ENCODE measurements at places on chromosomes 12 and 14. TPM values are rescaled to one million over a fixed set of nuclear protein-coding genes. Genes with fewer than 3 reads are reported as not detected.

The ANHX gene
- total RNA-seq, result not detected

DNA sequence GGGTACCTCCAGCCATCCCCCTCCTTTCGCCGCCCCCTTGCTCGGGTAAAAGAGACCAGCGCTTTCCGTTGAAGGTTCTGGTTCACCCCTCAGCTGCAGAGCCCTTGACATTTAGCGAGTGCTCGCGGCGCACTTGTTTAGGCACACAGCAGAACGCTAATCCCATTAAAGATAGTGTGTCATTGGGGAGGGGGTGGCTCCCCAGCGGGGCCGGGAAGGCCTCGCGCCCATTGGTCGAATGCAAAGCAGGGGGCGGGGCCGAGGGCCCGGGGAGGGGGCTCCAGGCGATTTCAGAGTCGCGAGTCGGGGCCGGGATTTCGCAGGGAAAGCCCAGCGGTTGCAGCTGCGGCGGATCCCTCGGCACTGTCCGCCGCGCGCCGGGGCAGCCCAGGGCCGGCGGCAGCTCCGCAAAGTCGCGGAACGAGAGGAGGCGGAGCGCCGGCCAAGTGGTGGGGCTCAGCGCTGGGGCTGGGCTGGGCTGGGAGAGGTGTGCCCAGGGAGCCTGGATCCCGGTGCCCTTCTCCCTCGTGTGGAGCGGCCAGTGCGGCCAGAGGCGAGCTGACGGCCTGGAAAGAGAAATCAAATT, 122.9 kb downstream of the TSPAN9 start:
- H3K4me1 ChIP-seq, result peaks cover 24% of the 10 kb centered on the region
- H3K27ac ChIP-seq, result peak overlapping the region; percentile 53

DNA sequence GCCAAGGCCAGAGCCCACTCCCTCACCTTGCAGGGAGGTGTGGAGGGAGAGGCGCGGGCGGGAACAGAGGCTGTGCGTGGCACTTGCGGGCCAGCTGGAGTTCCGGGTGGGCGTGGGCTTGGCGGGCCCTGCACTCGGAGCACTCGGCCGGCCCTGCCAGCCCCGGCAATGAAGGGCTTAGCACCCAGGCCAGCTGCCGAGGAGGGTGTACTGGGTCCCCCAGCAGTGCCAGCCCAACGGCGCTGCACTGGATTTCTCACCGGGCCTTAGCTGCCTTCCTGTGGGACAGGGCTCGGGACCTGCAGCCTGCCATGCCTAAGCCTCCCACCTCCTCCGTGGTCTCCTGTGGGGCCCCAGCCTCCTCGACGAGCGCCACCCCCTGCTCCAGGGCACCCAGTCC, 107.5 kb downstream of the FAR2 start:
- no peak overlapping the region for H3K4me3 ChIP-seq
- H3K4me1 ChIP-seq, result no peaks in the 10 kb centered on the region
- no peak overlapping the region for H3K27ac ChIP-seq
- DNase-seq, result no peak

The TMEM233 gene
- total RNA-seq, result not detected

DNA sequence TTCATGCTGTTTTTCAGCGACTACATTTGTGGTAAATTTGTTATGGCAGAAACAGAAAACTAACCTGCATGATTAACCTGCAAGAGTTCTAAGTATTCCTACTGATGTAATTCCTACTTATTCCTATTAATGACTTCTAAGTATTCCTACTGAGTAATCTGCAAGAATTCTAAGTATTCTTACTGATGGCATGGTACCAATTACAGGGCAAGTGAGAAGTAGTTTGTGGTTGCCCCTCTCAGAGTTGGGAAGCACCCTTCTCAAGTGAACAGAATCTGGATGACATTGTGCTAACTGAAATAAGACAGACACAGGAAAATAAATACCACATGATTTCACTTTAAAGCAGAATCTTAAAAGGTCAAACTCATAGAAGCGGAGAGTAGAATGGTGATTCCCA, 100.9 kb upstream of the CPNE8 start:
- H3K27ac ChIP-seq, result no peak overlapping the region
- no peaks in the 10 kb centered on the region for H3K4me1 ChIP-seq
- H3K27me3 ChIP-seq, result no peaks in the 10 kb centered on the region
- H3K36me3 ChIP-seq, result no peaks in the 10 kb centered on the region
- no peak for DNase-seq

The USP44 gene
- 1.8 TPM for total RNA-seq

GRCh38 chr14:55446127-55446736, 5.8 kb upstream of the TBPL2 start:
- H3K36me3 ChIP-seq, result no peaks in the 10 kb centered on the region
- no peaks in the 10 kb centered on the region for H3K4me1 ChIP-seq
- H3K27me3 ChIP-seq, result no peaks in the 10 kb centered on the region
- peak; percentile 63 for DNase-seq

DNA sequence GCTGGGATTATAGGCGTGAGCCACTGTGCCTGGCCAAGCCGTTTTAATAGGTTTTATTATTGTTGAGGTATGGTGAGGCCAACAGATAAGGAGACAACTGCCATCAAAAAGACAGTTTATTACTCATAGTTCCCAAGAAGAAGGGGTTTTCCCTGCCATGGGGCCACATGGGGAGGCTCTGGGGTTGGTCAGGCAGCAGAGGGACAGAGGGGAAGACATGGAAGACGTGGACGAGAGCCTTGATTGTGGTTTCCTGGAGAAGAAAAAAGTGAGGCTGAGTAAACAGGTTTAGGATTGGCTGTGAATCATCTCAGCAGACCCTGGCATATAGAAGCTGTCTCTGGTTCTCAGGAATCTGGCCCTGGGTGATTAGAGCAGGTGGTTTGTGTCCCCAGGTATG, 69.9 kb downstream of the FOXN4 start:
- DNase-seq, result peak; percentile 32
- no peaks in the 10 kb centered on the region for H3K27me3 ChIP-seq
- H3K4me1 ChIP-seq, result no peaks in the 10 kb centered on the region
- no peak overlapping the region for H3K27ac ChIP-seq
- H3K4me3 ChIP-seq, result no peak overlapping the region
- peaks cover 89% of the 10 kb centered on the region for H3K36me3 ChIP-seq

The AREL1 gene
- 16.6 TPM for total RNA-seq

DNA sequence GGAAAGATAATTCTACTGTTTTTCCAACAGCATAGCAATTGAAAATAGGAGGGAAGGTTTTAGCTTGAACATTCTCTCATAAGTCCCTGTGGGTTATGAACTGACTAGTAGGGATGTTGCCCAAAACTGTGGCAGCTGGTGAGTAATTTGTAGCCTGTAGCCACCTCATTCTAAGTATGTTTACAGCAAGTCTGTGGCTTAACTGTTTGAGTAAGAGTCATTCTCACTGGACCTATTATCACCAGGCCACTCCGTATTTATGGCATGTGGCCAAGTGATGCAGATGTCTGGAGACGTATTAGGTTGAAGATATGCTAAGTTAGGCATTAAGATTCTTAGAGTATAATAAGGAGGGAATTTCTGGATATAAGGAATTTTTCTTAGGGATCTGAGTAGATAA, 458.3 kb downstream of the ETNK1 start:
- H3K4me3 ChIP-seq, result no peak overlapping the region
- no peak overlapping the region for H3K27ac ChIP-seq
- H3K36me3 ChIP-seq, result no peaks in the 10 kb centered on the region
- H3K27me3 ChIP-seq, result no peaks in the 10 kb centered on the region

The GPD1 gene
- total RNA-seq, result 59.6 TPM

DNA sequence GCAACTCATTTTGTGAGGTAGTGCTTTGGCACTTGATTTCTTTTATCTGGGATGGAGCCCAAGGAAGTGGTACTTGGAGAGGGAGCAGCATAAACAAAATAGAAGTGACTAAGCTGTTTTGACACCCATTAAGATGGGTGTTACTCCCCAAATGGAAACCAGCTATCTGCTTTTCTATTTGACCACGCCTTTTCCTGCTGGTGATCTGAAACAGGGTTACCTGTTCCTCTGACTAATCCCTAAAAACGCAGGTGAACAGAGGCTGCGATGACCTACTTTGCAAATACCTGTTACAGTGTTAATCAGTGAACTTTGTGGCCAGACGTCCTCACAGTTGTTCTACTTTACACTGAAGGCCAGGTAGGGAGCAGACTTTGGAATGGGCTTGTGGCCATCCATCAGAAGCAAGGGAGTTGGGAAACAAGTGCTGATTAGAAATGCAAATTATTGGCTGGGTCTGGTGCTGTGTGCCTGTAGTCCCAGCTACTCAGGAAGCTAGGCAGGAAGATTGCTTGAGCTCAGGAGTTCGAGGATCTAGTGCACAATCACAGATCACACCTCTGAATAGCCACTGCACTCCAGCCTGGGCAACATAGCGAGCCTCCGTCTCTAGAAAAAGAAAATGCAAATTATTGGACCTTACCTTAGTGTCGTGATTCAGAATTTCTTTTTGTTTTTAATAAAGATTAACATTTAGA, 58.3 kb upstream of the HECTD1 start:
- no peaks in the 10 kb centered on the region for H3K36me3 ChIP-seq
- H3K4me3 ChIP-seq, result no peak overlapping the region
- DNase-seq, result no peak
- no peak overlapping the region for H3K27ac ChIP-seq

DNA sequence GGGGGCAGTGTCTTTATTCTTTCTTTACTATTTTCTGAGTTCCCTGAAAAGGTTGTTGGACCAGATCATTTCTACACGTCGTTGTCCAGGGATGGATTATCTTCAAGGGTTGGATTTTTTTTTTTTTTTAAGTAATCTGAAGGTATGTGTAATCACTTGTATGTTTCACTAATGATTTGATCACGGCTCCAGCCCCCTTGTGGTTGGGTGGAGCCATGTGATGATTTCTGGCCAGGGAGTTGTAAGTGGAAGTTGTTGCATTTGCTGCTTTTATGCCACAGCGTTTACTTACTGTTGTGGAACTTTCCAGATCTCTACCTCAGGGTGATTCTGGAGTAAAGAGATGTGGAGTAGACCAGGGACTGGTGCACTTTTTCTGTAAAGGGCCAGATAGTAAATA, 390.3 kb downstream of the AACS start:
- H3K36me3 ChIP-seq, result no peaks in the 10 kb centered on the region
- H3K4me3 ChIP-seq, result no peak overlapping the region
- H3K4me1 ChIP-seq, result no peaks in the 10 kb centered on the region
- no peak for DNase-seq
- no peaks in the 10 kb centered on the region for H3K27me3 ChIP-seq

- H3K27ac ChIP-seq, result peak overlapping the region; percentile 87
- peaks cover 26% of the 10 kb centered on the region for H3K36me3 ChIP-seq
- H3K4me3 ChIP-seq, result peak overlapping the region; percentile 85
- H3K27me3 ChIP-seq, result no peaks in the 10 kb centered on the region
- peak; percentile 94 for DNase-seq
These were observed 1.3 kb downstream of the ARHGEF40 start for GRCh38 chr14:21071225-21072030.

Measured in sigmoid colon (tissue), 7 donors.